ENCODE measurements at places on chromosomes 2 and 18.

DNA sequence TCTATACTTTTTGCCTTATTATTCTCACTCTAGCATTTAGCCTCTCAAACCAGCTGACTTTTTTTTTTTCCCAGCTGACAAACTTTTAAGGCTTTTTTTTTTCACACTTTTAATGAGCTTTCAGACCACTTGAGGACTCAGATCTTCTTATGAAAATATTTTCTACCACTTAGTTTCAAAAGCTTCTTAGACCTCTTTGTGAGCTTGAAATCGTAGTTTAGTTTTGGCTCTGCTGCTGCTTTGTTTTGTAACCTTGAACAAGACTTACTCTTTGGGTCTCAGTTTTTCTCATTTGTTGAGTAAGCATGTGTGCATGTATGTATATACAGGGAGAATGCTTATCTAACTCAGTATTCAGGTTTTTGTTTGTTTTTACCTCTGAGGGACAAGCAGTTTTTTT, 3.5 kb downstream of the NBEAL1 start:
- DNase-seq: no peak

DNA sequence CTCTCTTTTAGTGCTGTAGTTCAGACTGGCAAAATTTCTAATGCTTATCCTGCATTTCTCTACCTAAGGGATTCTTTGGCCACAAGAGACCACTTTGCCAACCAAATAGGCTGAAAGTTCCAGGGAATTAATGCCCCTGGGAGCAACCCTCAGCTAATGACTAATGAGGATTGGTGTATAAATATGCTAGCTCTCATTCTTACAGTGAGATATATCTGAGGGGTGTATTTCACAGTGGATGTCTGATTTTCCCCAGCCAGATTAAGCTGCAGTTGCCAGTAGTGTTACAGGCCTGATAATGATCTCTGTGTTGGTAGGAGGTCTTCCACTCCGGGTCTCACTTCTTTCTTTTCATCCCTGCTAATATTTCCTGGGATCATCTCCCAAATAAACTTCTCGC, 90.4 kb downstream of the GULP1 start:
- no peak for DNase-seq

DNA sequence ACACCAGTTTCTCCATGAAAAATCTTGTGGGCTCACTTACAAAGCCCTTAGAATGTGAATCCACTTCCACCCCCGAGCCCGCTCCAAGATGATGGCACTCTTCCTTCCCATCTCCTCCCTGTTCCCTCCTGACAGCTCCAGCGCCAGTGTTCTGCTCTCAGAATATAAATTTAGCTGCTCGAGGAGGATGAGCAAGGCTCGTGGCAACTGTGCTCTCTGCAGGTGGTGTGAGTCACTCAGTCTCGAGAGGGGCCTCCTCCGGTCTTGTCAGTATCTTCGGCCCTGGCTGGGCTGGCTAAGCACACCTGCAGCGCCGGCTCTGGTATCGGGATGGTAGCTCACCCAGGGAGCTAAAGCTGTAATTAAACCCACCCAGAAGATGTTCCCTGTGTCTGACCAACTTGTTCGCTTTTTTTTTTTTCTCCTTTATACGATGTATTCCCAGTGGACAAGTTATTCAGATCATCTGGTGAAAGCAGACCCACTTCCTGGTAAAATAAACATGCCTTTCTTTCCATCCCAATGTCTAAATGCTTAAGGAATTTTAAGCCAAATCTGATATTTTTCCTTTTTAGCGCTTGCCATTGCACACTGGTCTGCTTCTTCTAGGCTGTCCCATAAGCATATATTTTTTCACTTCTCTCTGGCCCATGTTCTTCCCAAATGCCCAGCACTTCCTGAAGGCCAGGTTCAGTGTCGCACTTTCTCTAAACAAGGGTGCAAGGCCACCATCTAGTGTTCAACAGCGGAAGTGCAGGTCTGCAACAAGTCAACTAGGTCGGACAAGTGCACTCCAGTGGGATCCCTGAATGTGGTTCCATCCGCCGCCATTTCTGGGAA, 31.4 kb upstream of the YPEL5 start:
- DNase-seq: peak; percentile 55

DNA sequence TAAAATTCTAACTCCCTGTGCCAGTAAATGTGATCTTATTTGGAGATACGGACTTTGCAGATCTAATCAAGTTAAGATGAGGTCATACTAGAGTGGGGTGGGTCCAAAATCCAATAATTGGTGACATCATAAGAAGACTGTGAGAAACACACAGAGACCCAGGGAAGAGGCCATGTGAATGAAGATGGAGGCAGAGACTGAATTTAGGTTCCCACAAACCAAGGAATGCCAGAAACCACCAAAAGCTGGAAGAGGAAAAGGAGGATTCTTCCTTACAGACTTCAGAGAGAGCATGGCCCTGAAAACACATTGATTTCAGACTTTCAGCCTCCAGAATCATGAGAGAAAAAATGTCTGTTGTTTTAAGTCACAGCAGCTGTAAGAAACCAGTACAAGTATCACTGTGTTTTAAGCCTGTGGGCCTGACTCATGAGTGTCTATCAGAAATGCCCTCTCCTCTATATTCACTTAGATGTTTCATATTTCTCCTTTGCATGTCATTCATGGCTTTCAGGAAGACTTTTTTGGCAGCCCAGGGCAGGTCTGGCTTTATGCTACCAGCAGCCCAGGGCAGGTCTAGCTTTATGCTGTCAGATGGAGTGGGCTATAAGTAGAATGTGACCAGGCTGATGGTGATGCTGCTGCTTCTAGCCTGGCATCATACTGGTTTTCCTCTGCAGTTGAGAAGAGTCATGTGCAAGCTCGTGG, 100.0 kb downstream of the SPOPL start:
- DNase-seq: no peak

GRCh38 chr2:170823898-170824215, 7.2 kb downstream of the GAD1 start:
- no peak for DNase-seq

DNA sequence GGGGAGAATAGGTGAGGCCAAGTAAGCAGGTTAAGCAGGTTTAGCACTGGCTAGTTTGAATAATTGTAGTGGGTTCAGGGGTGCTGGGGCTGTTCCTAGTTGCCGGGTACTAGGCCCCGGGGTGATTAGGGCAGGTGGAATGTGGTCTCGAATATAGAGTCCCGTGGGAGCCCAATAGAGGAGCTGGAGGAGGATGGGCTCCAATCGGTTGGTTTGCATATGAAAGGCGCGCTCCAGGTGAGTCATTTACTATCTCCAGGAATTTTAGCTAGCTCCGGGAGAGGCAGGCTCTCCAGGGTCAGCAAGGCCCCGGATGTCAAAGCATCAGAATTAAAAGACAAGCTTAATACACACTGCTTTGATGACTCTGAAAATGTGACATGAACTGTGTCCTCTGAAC, 304.0 kb downstream of the ZNF521 start:
- no peak for DNase-seq

DNA sequence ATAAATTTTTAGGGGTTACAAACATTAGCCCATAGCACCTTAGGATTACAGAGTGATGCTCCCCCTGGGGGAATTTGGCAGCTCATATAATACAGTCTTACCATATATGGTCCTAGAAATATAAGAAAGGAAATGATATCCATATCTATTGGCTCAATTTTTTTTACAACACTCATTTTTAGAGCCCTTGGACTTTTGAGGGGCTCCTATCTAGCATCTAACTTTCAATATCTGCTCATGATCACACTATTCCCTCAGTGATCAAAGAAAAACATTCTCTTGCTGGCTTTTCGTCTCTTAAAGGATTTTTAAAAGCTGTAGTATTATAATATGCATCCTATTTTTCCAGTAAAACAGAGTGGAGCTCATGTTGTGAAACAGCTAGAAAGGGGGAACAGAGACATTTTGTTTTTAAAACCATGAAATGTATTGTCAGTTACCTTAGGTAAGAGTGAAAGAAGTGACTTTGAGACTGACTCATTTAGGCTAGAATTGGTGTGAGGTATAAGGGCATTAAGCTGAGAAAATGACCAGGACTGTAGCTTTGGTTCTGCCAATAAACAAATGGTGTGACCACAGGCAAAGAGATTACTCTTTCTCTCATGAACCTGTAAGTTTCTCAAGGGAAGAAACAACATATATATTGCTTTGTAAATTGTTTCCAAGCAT, 65.8 kb downstream of the ALPK2 start:
- no peak for DNase-seq

- DNase-seq: peak; percentile 89
Observed at GRCh38 chr2:234032279-234032856, 18.1 kb upstream of the SPP2 start.

- no peak for DNase-seq
Observed at GRCh38 chr2:50743471-50743870, 288.5 kb downstream of the NRXN1 start.
